ENCODE measurements at places on chromosomes 3 and 15.

- DNase-seq = no peak
Measured at GRCh38 chr15:93239993-93240392, 151.0 kb upstream of the RGMA start.

- DNase-seq = no peak
Measured at GRCh38 chr3:188168648-188169047, 14.7 kb downstream of the LPP start.

GRCh38 chr3:56795097-56795828 lies 6.5 kb downstream of the ARHGEF3 start:
- DNase-seq = no peak

DNA sequence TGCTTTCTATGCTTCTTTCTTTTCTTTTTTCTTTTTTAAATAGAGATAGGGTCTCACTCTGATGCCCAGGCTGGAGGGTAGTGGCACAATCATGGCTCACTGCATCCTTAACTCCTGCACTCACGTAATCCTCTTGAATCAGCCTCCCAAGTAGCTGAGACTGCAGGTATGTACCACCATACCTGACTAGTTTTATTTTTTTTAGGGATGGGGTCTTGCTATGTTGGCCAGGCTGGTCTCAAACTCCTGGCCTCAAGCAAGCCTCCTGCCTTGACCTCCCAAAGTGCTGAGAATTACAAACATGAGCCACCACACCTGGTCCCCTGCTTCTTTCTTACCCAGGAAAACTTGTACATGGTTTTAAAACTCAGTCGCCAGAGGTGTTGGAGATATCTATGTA lies 24.2 kb upstream of the HDC start:
- no peak for DNase-seq

DNA sequence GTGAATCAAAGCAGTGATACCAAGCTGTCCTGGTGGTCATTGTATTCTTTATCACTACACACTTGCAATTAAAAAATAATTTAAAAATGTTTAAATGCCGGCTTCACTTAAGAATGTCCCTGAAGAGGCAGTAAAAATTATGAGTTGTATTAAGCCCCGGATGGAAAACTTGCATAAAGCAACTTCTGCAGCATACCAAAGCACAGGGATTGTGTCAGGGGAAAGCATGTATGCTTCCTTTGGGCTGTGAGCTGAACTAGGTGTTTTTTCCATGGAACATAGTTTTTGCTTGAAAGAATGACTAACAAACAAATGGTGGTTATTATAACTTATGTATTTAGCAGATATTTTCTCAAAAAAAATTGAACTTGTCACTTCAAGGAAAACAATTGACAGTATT lies 143.1 kb downstream of the ARNT2 start:
- DNase-seq = no peak

DNA sequence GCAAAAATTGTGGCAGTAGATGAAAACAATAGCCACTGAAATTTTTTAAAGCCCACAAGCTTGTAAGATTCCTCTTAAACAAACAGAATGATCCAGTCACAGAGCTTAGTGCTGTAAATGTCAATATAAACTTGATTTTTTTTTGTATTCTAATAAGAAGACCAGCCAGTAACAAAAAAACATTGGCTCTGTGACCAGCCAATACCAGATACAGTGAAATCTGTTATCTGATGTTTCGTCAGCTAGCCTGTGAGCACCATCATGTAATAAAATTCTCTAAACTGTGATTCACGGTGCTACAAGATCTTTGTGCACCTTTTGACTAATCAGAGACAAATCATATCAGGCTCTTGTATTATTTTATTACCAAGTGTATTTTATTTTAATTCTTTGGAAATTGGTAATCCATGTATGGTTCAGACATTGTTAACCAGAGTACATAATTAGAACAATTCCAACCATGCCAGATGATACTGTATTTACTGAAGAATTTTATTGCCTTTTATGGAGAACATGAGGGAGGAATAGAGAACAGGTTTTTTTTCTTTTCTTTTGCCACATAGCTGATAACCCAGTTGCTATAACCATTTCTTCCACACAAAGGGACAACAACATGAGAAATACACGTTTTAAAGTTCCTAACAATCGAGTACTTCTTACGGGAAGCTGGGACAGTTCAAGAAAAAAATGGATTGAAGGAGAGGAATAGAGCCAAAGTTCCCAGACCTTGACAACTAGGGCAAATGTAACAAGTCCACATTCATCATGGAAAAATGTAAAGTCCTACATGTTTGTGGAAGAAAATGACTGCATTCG lies 71.9 kb downstream of the FILIP1L start:
- DNase-seq = no peak

DNA sequence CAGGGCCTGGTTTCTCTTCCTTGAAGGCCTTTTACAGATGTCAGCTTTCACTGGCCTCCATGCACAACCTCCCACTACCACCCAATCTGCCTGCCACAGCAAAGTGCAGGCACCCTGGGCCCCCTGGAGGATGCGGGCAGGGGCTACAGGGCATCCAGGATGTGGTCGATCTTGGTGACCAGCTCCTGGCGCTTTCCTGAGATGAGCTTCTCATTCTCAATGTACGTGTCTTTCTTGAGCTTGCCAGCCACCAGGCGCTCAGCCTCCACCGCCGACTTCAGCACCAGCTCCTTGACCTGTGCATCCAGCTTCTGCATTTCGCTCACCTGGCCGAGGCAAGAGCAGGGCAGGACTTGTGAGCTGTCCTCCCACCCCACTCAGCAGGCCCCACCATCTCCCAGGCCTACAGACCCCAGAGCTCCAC lies 30.3 kb downstream of the RPN1 start:
- DNase-seq = no peak

GRCh38 chr3:15982667-15983196 lies 185.0 kb upstream of the ANKRD28 start:
- DNase-seq = no peak

GRCh38 chr15:47422881-47423665 lies 294.2 kb upstream of the SEMA6D start:
- DNase-seq = no peak

DNA sequence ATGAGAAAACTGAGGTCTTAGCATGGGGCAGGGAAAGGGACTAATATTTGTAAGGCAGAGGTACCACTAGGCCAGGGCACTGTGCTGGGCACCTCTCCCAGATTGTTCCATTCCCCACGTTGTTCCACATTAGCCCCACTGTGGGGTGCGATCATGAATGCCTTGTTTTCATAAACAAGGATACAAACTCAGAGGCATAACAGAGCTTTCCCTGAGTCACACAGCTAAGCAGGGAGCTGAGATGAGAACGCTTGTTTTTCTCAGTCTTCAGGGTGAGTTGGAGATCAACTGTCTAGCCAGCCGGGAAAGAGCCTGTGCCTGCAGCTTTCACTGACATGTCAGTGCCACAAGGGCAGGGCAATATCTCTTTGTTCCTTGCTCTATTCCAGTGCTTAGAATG lies 47.9 kb upstream of the ITGA11 start:
- DNase-seq = no peak

DNA sequence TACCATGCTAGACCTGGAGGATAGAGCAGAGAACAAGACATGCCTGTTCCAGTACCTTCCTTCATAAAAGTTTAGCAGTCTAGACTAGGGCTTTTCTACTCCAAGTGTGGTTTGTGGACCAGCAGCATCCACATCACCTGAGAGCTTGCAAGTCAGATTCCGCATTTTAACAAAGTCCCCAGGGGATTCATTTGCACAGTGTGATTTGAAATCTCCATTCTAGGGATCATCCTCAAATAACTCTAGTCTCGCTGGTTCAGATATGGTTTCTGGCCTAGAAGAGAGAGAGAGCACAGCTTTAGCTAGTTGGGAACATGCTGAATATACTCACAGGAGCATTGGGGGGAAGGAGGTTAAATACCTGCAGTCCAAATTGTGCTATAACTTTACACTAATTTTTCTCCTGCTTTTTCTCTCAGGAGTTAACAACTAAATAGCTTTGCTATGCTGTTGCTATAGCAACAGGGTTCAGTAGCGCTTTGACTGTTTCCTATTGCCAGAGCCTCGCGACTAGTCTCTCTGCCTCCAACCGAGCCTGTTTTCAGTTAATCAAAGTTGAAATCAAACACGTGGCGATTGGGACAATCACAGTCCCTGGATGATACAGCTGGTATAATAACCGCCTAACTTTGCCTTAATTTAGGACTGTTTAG lies 64.0 kb upstream of the RASGRF1 start:
- DNase-seq = no peak

DNA sequence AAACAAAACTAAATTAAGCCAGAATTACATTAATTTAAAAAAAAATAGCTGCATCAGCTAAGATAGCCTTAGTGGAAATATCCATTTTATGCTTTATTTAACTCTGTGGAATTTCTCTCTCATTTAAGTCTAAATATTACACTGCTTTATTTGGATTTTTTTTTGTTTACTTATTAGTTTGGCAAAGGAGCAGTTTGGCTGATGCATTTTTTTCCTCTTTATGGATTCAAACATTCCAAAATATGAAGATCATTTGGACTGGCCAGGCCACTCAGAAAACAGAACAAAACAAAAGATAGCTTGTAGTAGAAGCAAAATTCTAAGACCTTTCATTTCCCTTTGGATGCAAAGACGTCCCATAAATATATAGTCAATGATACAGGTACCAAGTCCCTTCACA lies 707.3 kb upstream of the UBE2E2 start:
- DNase-seq = no peak

DNA sequence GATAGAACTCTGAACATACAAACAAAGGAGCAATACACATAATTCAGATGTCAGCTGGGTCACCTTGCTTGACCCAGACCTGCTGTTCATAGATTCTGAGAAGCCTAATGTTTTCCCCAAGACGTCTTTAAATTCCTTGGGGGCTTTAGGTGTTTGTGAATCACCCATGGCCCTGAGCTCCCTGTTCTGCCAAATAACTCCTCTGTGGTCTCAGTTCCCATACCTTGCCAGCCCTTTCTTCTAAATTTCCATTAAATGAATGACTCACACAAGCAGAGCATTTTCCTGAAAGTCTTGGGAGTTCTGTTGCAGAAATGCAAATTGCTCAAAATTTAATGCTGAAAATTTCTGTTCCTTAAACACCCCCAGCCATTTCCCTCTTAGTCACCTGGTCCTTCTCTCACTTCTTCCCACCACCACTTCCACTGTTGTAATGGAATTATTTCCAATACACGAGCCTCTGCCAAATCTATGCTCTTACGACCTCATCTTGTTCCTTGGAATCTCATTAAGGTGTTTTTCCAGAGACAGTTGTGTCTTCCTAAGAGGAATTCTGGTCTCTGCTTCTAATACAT lies 33.4 kb upstream of the PSMD6 start:
- DNase-seq = no peak

DNA sequence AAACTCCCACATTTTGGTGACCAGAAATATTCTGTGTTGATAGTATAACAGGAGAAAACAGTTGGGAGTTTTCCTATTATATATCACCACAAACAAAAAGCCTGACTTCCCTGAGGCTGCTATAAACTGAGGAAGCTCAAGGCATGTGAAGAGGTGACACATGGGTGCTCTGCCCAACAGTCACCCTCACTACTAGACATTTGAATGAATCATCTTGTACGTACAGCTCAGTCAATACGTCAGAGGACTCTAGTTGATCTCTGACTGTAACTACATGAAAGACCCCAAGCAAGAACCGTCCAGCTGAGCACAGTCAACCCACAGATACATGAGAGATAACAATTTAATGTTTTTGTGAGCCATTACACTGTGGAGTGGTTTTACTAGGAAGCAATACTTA lies 338.3 kb upstream of the ATP11B start:
- DNase-seq = no peak

DNA sequence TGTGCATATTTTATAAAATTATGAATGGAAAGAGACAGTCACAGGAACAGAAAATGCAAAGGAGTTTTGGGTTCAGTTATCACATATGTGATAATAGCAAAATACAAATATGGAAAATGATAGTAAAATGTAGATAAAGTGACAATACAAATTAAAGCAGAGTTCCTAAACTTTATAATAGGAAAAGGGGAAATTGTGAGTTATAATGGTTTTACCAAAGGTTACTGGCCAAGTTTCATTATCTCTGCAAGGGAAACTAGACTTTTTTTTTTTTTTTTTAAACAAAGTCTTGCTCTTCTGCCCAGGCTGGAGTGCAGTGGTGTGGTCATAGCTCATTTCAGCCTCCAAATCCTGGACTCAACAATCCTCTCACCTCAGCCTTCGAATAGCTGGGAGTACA lies 228.7 kb upstream of the CGNL1 start:
- no peak for DNase-seq

DNA sequence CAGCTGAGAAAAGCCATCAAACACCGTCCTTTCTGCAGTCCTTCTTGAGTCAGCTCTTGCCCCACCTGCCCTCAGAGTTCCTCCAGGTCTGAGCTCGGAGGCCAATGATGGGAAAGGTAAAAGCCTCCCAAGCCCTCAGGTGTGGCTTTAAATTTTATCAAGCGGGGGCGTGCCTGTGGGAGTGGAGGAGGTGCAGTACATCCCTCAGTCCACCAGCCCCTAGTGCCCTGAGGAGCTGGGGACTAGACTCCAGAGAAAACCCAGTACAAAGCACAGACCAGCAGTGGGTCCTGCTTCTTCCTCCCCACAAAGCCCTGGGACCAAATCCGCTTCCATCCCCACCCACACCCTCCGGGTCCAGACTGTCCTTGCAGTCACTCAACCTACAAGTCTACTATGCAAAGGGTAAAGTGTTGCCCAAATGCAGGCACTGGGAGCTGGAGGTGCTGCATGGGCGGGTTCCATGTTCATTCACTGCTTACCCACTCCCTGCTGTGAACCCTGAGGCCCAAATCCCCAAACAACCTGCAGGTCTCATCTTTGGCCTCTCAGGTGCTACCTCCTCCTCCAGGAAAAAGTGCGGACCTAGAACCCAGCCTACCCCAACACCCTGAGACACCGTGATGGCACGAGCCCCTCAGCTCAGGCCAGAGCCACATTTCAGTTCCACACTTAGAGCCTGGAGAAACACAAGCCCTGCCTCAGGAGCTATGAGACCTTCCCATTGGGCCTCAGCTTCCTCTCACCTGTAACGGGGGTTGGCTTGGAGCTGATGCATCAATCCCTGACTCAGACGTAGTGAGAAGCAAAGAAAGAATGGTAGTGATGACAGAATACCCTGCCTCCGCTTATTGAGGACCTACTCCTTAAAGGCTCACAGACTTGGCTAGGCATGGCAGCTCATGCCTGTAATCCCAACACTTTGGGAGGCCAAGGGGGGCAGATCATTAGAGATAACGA lies 2.4 kb downstream of the PFKFB4 start:
- DNase-seq = no peak

- no peak for DNase-seq
Measured at GRCh38 chr15:89360294-89360971, 25.8 kb upstream of the POLG start.

- DNase-seq = no peak
Measured at GRCh38 chr3:183158113-183158512, 4.4 kb downstream of the LAMP3 start.

DNA sequence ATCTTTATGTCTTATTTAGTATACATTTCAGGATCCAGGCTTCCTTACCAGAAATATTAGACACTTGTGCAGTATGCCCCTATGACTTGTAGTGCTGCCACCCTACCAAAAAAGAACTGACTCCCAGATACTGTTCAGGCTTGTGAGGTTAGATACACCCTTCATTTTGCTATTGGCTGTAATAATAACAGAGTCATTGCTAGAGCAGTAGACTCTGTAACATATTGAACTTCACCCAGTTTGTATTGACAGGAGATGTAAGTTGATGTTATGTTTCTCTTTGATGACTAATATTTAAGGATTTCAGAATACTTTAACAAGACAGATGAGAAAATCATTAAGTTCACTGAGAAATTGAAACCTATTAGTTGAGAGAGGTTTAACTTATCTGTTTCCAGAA lies 32.9 kb downstream of the RNF111 start:
- no peak for DNase-seq

All from effector CD4-positive, alpha-beta T cell (primary cell).